Glutamatergic neuron (in vitro differentiated cells): ENCODE measurements at places on chromosomes 11 and 22. TPM values are rescaled to one million over a fixed set of nuclear protein-coding genes. Genes with fewer than 3 reads are reported as not detected.

H19 gene
- total RNA-seq = 46.9 TPM

TMEM132A gene
- total RNA-seq = 664 TPM

GAS2 gene
- 11.7 TPM for total RNA-seq

MYBPC3 gene
- not detected for total RNA-seq

CFAP300 gene
- 1.4 TPM for total RNA-seq

CCDC15 gene
- total RNA-seq = 2.8 TPM

ALG8 gene
- 30.3 TPM for total RNA-seq

DDIAS gene
- 2.0 TPM for total RNA-seq

VPS26B gene
- 63.6 TPM for total RNA-seq

SCGB1C1 gene
- total RNA-seq = not detected

A4GALT gene
- 61.4 TPM for total RNA-seq

SLC22A6 gene
- not detected for total RNA-seq

BEST1 gene
- 4.6 TPM for total RNA-seq

SAA2 gene
- 0.44 TPM for total RNA-seq

GRCh38 chr22:29524442-29525191 lies 28.9 kb downstream of the THOC5 start:
- peak; percentile 41 for DNase-seq

GRCh38 chr11:2135018-2135569 lies 4.1 kb downstream of the IGF2 start:
- peak; percentile 9 for DNase-seq

DNA sequence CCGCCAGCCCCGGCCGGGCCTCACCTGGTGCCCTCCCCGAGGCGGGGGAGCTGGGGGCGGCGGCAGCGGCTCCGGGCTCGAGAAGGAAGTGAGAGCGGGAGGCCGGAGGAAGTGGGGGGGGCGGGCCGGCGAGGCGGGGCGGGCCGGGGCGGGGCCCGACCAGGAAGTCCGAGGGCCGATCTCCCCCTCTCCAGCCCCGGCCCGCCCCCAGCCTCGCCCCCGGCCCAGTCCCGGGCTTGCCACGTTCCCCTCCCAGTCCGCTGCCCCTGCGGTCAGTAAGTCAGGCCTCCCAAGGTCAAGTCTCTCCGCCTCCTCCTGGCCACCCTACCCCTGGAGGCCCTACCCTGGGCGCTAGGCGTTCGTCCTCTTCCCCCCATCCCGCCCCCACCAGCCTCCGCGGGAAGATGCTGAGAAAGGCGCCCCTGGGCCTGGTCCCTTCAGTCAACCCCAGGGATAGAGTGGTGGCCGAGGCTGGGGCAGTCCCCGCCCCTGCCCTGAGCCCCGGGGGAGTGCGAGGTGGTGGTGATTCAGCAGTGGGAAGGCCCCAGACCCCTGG lies at the start of gene RHOG:
RHOG (minus strand) TSS at position 90 of the 556 bp plus-strand sequence. CDS start 12,821 bp downstream, outside the sequence.
- peak; percentile 75 for DNase-seq

- no peak for DNase-seq
These were observed 6.0 kb downstream of the HOATZ start for GRCh38 chr11:111520560-111520959.

- no peak for DNase-seq
These were observed 297.3 kb downstream of the INSC start for GRCh38 chr11:15412054-15412453.

DNA sequence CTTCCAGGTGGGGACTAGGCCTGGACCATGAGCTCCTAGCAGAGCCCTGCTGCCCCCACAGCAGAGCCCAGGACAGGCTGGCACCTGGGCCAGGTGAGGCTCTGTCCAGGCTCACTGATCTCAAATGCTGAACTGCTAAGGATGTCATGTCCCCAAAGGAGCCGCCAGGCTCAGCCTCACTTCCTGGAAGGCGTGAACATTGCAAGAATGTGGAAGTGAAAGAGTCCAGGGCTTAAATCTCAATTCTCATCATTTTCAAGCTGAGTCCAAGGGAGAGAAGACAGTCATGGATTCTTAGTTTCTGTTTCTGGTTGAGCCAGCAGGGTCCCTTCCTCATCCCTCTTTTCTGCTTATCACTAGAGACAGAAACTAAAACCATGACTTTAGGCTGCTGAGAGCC lies 5.0 kb downstream of the ASCL2 start:
- no peak for DNase-seq

DNA sequence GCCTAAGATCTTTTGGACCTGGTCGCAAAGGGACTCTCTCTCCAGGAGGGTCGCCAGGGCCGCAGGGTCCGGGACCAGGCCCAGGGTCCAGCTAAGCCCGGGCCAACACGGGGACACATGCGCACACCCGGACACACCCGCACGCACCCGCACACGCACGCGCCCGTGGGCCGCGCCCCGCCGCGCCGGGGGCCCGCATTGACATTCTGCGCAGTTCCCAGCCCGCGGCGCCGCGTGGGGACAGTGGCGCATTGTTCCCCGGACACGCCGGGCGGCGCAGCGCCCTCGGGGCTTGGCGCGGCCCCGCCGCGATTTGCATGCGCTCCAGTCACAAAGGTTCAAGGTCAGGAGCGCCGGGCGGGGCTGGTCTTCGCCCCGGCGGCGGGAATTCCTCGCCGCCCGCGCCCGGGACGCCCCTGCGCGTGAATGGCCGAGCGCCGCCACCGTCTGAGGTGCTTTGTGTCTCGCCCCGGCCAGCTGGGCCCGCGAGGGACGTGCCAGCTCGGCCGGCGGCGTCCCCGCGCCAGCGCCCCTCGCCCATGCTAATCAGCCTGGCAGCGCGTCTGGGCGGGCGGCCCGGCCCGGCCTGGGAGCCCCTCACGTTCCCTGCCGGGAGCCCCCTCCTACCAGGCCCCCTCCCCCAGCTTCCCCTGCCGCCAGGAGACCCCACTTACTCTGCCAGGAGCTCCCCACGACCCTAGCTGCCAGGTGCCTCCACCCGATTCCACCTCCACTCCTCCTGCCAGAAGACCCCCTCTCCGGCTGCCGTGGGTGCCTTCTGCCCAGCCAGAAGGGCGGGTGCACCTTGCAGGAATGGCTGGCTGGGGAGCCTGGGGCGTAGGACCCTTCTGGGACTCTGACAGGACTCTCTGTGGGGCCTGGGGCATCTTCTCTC lies 50.5 kb upstream of the WNT7B start:
- DNase-seq = no peak

GRCh38 chr22:17997456-17997855 lies 26.9 kb downstream of the MICAL3 start:
- DNase-seq = no peak

DNA sequence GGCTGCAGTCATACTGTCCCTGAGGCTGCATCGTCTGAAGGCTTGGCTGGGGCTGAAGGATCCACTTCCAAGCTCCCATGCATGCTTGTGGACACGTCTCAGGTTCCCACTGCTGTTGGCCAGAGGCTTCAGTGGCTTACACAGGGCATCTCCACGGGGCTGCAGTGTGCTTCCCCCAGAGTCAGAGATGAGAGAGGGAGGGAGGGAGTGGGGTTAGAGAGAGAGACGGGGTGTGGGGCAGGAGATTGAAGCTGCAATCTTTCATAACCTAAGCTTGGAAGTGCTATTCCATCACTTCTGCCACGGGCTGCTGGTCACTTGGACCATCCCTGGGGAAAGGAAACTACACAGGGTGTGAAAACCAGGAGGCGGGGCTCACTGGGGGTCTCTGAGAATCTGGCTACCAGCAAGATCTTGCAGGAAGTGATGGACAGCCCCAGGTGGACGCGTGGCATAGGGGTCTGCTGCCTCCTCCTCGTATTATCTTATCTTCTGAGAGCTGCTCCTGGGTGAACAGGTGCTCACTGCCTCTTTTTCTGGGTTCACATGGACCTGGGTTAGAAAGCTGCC lies 63.0 kb upstream of the MYEOV start:
- DNase-seq = no peak

DNA sequence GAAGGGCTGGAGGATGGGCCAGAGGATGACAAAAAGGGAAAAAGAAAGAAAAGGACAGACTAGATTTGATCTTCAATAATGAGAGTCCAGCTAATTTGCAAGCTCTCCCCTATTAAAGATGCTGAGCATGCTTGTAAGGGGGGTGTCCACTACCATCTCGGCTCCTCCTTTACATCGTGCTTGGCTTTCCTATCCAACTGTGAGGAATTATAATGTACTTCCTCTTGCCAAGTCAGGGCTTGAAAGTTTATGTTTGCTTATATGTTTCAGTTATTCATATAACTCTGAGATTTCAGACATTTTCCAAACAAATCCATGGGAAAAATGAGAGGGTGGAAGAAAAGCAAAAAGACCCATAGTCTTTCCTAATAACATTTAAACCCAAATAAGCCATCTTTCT lies 387.1 kb downstream of the METTL15 start:
- DNase-seq = no peak

DNA sequence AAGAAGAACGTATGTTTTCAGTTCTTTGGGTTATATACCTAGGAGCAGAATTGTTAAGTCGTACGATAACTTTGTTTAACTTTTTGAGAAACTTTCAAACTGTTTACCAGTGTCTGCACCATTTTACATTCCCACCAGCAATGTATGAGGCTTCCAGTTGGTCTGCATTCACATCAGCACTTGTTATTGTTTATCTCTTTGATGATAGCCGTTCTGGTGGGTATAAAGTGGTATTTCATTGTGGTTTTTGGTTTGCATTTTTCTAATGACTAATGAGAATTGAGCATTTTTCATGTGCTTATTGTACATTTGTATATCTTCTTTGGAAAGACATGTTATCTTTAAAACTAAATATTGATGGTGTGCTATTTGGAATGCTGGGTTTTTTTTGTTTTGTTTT lies 59.8 kb downstream of the KDM2A start:
- no peak for DNase-seq

DNA sequence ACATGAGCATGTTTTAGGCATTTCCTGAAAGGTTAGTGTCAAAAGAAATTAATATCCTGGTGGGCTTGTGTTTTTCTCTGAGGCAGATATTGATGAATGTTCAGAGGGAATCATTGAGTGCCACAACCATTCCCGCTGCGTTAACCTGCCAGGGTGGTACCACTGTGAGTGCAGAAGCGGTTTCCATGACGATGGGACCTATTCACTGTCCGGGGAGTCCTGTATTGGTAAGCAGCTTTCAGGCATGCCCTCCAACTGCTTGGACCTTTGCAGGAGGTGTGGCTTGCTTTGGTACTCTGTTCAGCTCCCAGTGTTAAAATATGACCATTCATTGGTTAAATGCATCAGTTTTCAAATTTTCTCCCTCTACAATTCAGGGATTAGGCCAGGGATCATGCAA lies 658.6 kb upstream of the ANO5 start:
- no peak for DNase-seq

GRCh38 chr22:28477556-28477955 lies 202.1 kb downstream of the TTC28 start:
- no peak for DNase-seq

GRCh38 chr11:21582791-21583190 lies 610.1 kb upstream of the ANO5 start:
- DNase-seq = no peak

DNA sequence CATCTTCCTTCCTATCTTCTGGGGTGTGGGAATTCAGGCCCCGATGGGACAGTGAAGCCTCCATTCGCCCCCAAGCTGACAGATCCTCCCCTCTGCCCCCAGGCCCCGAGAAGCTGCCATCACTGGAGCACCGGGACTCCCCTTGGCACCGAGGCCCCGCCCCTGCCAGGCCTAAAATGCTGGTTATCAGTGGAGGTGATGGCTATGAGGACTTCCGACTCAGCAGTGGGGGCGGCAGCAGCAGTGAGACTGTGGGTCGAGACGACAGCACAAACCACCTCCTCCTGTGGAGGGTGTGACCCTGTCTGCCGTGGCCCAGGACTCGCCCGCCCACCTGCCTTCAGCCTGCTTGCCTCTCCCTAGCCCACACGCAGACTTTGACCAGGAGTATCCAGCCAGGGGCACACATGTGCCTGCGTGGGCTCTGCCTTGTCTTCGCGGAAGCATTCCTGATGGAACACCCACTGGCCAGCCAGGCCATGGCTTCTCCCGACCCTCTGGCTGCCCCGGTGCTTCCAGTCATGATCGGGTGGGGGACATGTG lies 8.6 kb upstream of the RELT start:
- no peak for DNase-seq

DNA sequence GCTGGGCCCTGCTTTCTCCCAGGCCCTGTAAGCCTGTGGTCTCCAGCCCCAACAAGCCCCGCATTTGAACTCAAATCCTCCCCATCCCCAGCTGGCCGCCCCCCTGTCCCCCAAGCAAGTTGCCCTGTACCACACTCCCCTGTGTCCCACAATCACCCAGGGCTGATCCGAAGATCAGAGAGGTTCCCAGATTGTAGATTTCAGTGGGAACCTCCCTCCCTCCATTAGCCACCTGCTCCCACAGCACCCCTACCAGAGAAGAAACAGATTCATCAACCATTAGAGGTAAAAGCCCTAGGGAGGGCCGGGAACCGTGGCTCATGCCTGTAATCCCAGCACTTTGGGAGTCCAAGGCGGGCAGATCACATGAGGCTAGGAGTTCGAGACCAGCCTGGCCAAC lies 107.5 kb downstream of the FEZ1 start:
- no peak for DNase-seq

DNA sequence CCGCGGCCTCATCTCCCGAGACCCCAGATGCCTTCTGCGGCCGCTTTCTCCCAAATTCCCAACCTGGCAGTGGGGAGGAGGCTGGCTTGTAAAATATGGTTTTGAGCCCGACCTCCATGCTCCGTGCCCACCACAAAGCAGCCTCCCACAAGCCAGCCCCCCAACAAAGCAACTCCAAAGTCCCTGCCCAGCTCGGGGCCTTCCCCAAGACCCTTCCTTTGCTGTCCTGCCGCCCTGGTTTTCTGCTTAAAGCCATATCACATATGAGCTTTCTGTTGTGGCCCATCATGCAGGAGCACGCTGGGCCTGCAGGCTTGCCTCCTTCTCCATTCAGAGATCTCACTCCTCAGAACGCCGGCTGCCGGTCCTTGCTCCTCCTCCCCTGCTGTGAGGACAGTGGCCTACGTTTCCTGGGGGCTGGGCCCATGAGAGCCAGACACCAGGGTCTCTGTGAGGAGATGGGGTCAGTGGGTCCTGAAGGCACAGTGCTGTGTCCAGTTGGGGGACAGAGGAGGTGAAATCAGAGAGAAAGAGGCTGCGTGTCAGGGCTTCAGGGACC lies 680.0 kb downstream of the BRD1 start:
- DNase-seq = no peak

DNA sequence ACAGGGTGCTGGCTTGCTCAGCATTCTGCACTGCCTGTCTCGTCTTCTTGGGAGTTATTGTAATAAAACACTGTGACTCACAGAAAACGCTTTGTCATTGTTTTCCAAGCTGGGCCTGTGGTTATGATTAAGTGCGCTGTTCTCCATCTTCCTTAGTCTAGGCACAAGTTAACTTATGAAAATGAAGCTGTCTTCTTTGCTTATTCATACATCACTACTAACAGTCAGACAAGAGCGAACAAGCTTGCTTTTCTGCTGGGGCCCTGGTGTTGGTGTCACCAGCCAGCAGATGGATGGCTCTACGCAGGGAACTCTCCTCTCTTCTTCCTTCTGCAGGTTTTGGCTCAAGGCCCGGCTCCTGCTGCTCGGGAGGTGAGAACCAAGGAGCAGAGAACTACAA lies 380.1 kb upstream of the SYN3 start:
- no peak for DNase-seq
